ENCODE measurements at places on chromosomes 12 and 14. TPM values are rescaled to one million over a fixed set of nuclear protein-coding genes. Genes with fewer than 3 reads are reported as not detected.

The KRT3 gene
- not detected for total RNA-seq

The DLGAP5 gene
- total RNA-seq, result 3.4 TPM

The GLT1D1 gene
- total RNA-seq, result 1.4 TPM

The TMTC1 gene
- total RNA-seq, result 30.3 TPM

The STXBP6 gene
- 6.4 TPM for total RNA-seq

The MYF5 gene
- total RNA-seq, result not detected

The RBM25 gene
- 27.8 TPM for total RNA-seq

The HELB gene
- 4.8 TPM for total RNA-seq

The C1R gene
- total RNA-seq, result 2.4 TPM

The DBX2 gene
- not detected for total RNA-seq

The TMPO gene
- 98.1 TPM for total RNA-seq

The TEX52 gene
- total RNA-seq, result not detected

The NKX2-8 gene
- not detected for total RNA-seq

The CLEC6A gene
- total RNA-seq, result 0.21 TPM

The INHBC gene
- 0.21 TPM for total RNA-seq

The EPS8 gene
- total RNA-seq, result 6.0 TPM

The DCN gene
- total RNA-seq, result 0.92 TPM

The CCDC85C gene
- 45.7 TPM for total RNA-seq

The ACOT4 gene
- total RNA-seq, result 0.42 TPM

The GLIPR1L1 gene
- total RNA-seq, result not detected

The RPL10L gene
- not detected for total RNA-seq

The RAB21 gene
- total RNA-seq, result 16.7 TPM

The ZFHX2 gene
- 4.2 TPM for total RNA-seq

The CALCOCO1 gene
- 187 TPM for total RNA-seq

The CLEC9A gene
- not detected for total RNA-seq

The MIP gene
- not detected for total RNA-seq

Data from cardiac muscle cell (in vitro differentiated cells and primary cell).